ENCODE measurements at places on chromosomes 12 and 14. TPM values are rescaled to one million over a fixed set of nuclear protein-coding genes. Genes with fewer than 3 reads are reported as not detected.

GRCh38 chr14:63478010-63478409 lies 65.2 kb downstream of the PPP2R5E start:
- no peaks in the 10 kb centered on the region for H3K4me1 ChIP-seq
- no peaks in the 10 kb centered on the region for H3K36me3 ChIP-seq
- H3K4me3 ChIP-seq, result no peak overlapping the region

GRCh38 chr12:121181181-121181580 lies 28.7 kb upstream of the P2RX4 start:
- no peak overlapping the region for H3K27ac ChIP-seq
- H3K4me1 ChIP-seq, result no peaks in the 10 kb centered on the region
- H3K36me3 ChIP-seq, result no peaks in the 10 kb centered on the region
- no peaks in the 10 kb centered on the region for H3K27me3 ChIP-seq
- no peak for DNase-seq
- no peak overlapping the region for H3K4me3 ChIP-seq

CYP27B1 gene
- total RNA-seq, result not detected

DNA sequence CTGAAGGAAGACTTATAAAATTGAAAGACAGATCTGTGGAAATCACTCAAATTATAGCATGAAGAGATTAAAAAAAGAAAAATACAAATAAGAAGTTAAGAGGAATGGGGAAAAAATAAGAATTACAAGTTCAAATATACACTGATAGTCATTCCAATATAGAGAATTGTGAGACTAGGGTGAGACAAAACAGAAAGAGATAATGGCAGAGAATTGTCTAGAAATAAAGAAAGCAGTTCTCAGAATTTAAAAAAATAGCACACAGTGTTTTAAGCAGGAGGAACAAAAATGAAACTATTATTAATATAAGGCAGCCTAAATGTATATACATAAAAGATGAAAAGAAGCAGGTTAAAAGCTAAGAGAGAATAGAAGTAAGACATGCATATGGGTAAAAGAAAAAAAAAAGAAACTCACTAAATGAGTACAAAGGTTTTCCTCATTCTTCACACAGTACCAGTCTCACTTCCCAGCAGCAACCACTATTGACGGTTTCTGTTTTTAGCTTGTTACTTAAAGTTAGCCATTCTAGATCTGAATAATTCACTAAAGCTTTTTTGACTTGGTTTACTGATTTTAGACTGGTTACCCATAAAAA lies 31.1 kb downstream of the SLC38A4 start:
- DNase-seq, result no peak
- no peak overlapping the region for H3K27ac ChIP-seq
- no peaks in the 10 kb centered on the region for H3K27me3 ChIP-seq
- no peaks in the 10 kb centered on the region for H3K4me1 ChIP-seq
- H3K4me3 ChIP-seq, result no peak overlapping the region

RNF212B gene
- not detected for total RNA-seq

GRCh38 chr12:47804171-47804570 lies 15.5 kb downstream of the HDAC7 start:
- peak overlapping the region; percentile 40 for H3K27ac ChIP-seq
- H3K4me1 ChIP-seq, result peaks cover 7% of the 10 kb centered on the region
- no peak for DNase-seq
- no peak overlapping the region for H3K4me3 ChIP-seq
- H3K36me3 ChIP-seq, result no peaks in the 10 kb centered on the region

DNA sequence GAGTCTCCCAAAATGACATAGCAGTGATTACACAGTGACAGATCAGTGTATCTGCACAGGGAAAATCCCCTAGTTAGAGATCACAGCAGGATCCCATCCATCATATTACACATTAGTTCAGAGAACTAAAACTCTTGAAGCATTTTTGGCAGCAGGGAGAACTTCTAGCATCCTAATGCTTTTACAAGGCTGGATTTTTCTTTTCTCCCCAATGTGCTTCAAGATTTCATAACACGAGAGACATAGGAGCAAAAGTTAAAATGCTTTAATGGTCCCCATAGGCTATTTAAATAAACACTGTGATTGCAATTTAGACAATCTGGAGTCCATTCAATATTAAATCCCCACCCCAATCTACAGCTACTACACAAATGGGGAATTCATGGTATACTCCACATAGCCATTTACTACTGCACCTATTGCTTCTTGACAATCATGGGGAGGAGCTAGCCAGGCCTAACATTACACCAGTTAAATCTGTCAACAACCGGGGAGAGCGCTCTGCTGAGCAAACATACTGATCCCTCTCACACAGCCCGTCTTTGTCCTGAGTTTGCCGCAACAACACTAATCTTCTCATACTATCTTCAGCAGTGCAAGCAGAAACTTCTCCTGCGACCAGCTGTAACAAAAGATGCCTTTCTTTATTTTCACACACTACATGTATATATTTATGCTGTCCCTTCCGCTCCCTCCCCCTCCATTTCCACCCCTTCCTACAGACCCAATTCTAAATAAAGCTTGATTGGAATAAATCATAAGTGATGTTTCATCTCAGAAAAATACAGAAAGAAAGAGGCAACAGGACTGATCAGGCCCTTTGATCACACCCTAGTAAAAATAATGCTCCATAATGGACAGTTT lies 120.3 kb upstream of the SOX5 start:
- no peak overlapping the region for H3K4me3 ChIP-seq
- H3K4me1 ChIP-seq, result peaks cover 11% of the 10 kb centered on the region
- H3K36me3 ChIP-seq, result no peaks in the 10 kb centered on the region
- H3K27me3 ChIP-seq, result no peaks in the 10 kb centered on the region

- no peak overlapping the region for H3K4me3 ChIP-seq
- H3K4me1 ChIP-seq, result no peaks in the 10 kb centered on the region
- no peaks in the 10 kb centered on the region for H3K27me3 ChIP-seq
- no peak overlapping the region for H3K27ac ChIP-seq
Measured at GRCh38 chr12:71562676-71563595, 100.7 kb downstream of the ZFC3H1 start.

CCDC177 gene
- not detected for total RNA-seq

- H3K27ac ChIP-seq, result no peak overlapping the region
- H3K4me3 ChIP-seq, result no peak overlapping the region
- no peak for DNase-seq
- no peaks in the 10 kb centered on the region for H3K27me3 ChIP-seq
- H3K36me3 ChIP-seq, result no peaks in the 10 kb centered on the region
Measured at GRCh38 chr12:94587266-94588241, 62.8 kb downstream of the TMCC3 start.

DNA sequence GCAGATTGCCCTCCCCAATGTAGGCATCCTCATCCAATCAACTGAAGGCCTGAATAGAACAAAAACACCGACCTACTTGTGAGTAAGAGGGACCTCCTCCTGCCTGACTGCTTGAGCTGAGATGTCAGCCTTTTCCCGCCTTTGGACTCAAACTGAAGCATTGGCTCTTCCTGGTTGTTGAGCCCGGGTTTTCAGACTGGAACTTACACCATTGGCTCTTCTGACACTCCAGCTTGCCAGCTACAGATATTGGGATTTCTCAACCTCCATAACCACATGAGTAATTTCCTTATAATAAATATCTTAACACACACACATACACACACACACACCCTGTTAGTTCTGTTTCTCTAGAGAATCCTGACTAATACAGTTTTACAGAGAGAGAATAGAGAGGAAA lies 173.4 kb upstream of the NTF3 start:
- H3K4me3 ChIP-seq, result no peak overlapping the region
- H3K4me1 ChIP-seq, result no peaks in the 10 kb centered on the region
- H3K27me3 ChIP-seq, result no peaks in the 10 kb centered on the region
- H3K27ac ChIP-seq, result no peak overlapping the region
- no peaks in the 10 kb centered on the region for H3K36me3 ChIP-seq

DNA sequence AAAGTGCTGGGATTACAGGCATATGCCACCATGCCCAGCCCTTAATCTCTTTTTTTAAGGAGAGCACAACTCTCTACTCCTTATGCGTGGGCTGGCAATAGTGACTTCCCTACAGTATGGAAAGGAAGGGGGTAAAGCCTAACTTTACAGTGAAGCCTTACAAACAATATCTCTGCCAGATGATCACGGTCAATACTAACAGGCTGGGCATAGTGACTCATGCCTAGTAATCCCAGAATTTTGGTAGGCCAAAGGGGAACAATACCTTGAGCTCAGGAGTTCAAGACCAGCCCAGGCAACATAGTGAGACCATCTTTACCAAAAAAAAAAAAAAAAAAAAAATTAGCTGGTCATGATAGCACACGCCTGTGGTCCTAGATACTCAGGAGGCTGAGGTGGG lies 5.6 kb downstream of the PYM1 start:
- H3K27me3 ChIP-seq, result no peaks in the 10 kb centered on the region
- peaks cover 29% of the 10 kb centered on the region for H3K4me1 ChIP-seq
- no peaks in the 10 kb centered on the region for H3K36me3 ChIP-seq
- H3K27ac ChIP-seq, result no peak overlapping the region
- H3K4me3 ChIP-seq, result no peak overlapping the region

LRFN5 gene
- 10.3 TPM for total RNA-seq

GRCh38 chr12:34287986-34288962 lies 266.0 kb downstream of the ALG10 start:
- no peak overlapping the region for H3K4me3 ChIP-seq
- peak; percentile 6 for DNase-seq
- no peaks in the 10 kb centered on the region for H3K4me1 ChIP-seq
- H3K27ac ChIP-seq, result no peak overlapping the region
- H3K36me3 ChIP-seq, result no peaks in the 10 kb centered on the region

DNA sequence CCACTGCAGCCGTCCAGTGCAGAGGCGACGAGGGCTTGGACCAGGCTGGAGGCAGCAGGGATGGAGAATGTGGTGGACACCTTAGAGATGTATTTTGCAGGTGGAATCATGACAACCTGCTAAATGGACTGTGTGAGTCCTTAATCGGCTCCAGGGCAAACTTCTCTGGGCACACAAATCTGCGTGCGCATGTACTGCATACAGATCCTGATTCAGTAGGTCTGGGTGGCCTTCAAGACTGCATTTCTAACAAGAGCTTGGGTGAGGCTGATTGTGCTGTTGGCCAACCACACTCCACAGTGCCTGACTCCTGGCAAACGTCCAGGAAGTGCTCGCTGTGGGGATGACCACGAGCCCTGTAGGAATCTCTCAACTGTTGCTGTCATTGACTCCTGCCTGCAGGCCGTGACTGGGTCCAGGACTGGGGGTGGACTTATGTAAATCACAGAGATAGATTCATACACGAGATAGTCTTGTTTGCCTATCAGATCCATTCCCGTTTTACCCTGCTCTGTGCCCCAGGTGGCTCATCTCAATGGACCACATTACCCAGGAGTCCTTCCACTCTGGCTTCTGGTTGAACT lies 27.2 kb downstream of the JDP2 start:
- H3K27me3 ChIP-seq, result no peaks in the 10 kb centered on the region
- DNase-seq, result peak; percentile 65
- H3K4me3 ChIP-seq, result no peak overlapping the region
- no peaks in the 10 kb centered on the region for H3K36me3 ChIP-seq
- peaks cover 91% of the 10 kb centered on the region for H3K4me1 ChIP-seq

- DNase-seq, result no peak
- H3K27ac ChIP-seq, result peak overlapping the region; percentile 100
- peak overlapping the region; percentile 97 for H3K4me3 ChIP-seq
- peaks cover 37% of the 10 kb centered on the region for H3K4me1 ChIP-seq
- no peaks in the 10 kb centered on the region for H3K27me3 ChIP-seq
- peaks cover 11% of the 10 kb centered on the region for H3K36me3 ChIP-seq
Measured at GRCh38 chr12:10214895-10215267, 2.2 kb downstream of the GABARAPL1 start.

- DNase-seq, result no peak
- H3K27ac ChIP-seq, result no peak overlapping the region
- H3K27me3 ChIP-seq, result no peaks in the 10 kb centered on the region
- no peak overlapping the region for H3K4me3 ChIP-seq
- H3K36me3 ChIP-seq, result no peaks in the 10 kb centered on the region
- no peaks in the 10 kb centered on the region for H3K4me1 ChIP-seq
Measured at GRCh38 chr12:615620-616019, 47.6 kb downstream of the NINJ2 start.

DNA sequence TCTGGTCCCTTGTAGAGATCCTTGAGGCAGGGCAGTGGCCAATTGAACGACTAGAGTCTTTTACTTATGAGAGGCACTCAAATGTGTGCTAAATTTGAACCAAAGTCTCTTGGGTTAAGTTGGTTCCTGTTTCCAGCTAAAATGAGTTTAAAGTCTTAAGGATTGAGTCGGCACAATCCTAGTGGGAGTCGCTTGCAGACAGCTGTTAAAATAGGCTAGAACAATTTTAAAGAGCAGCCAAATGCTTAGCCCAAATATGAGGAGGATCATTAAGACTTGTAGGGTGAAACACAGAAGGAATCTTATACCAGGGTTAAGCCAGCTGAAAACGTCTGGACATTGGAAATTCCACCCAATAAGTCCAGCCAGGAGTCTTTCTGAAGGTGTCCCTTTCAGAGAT lies 216.1 kb downstream of the NUBPL start:
- no peak for DNase-seq
- H3K27me3 ChIP-seq, result no peaks in the 10 kb centered on the region
- no peak overlapping the region for H3K4me3 ChIP-seq
- H3K4me1 ChIP-seq, result no peaks in the 10 kb centered on the region
- H3K27ac ChIP-seq, result no peak overlapping the region
- H3K36me3 ChIP-seq, result no peaks in the 10 kb centered on the region

DNA sequence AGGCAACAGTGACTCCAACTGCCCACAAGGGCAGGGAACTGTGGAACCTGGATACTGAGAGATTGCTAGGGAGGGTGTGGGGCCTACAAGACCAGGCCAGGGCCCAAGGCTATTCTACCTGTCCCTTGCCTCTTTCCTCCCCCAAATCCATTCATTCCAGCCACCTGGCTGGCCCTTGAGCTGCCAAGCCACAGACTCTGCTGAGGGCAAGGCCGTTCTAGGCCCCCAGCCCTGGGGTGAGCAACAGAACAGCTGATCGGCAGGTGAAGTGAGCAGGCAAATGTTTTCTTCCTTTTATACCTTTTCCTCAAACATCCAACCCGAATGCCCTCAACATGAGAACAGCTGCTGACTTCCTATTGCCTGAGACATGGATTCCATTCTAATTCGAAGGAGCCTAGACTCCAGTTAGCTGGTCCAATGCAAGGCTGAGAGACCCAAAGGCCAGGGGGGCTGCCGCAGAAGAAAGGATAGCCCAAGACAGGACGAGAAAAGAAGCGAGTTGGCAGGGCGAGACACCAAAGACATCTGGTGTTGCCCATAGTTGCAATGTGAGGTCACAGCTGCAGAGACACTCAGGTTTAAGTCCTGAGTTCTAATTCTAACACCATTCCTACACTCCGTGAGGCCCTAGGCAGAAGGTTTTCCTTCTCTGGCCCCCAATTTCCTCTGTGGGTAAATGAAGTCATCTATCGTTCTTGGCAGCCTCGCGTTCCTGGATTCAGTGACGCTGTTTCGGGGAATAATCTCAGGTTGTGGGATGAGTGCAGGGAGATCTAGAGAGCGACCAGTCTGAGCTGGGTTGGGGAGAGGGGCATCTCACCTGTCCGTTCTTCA lies 1.7 kb downstream of the C1QL4 start:
- no peaks in the 10 kb centered on the region for H3K36me3 ChIP-seq
- H3K27me3 ChIP-seq, result peaks cover 88% of the 10 kb centered on the region
- no peak overlapping the region for H3K4me3 ChIP-seq

- no peak for DNase-seq
- H3K4me3 ChIP-seq, result no peak overlapping the region
- no peak overlapping the region for H3K27ac ChIP-seq
Measured at GRCh38 chr14:97446087-97446486, 648.9 kb downstream of the VRK1 start.
